ENCODE measurements at places on chromosomes 13 and 19.

- DNase-seq, result no peak
Measured at GRCh38 chr13:108621462-108621861, 7.9 kb upstream of the MYO16 start.

DNA sequence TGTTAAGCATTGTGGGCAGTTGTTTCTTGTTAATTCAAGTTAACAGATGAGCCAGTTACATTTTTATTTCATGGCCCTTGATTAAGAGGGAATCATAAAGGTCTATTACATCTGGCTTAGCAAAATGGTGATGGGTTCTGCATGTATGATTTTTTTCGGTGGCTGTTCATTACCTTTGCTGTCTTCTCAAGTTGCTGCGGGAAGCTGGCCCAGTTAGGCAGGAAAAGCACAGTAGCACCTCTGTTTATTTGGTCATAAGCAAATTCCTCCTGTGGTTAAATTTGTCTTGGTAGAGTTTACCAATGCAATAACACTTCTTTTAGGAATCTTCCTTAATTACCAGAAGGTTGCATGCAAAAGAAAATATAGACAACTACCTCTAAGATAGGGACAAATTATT is 104.5 kb downstream of the FRY start:
- no peak for DNase-seq

GRCh38 chr13:45852494-45852893 is 941 bp upstream of the SIAH3 start:
- no peak for DNase-seq

DNA sequence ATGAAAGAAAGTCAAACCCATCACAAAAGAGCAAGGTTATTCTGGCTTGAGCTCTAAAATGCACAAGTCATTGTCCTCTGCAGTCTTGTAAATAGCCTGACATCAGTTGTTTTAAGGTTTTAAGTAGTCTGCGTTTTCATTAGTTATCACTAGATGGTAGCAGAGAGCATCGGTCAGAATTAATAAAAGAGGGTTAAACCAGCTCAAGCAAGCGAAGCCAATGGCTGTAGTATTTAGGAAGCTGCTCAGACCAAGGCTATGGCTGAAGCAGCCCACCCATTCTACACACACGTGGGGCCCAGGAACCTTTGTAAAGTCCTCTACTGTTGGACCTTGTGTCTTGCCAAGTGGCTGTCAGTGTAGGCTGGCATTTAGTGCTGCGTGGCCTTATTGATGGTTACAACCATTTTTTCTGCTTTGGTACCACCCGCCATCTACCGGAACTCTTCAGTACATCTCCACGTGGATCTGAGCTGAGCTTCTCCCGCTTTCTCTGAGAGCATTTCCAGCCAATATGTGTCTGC is 13.3 kb upstream of the ZNF57 start:
- DNase-seq, result peak; percentile 21

- DNase-seq, result no peak
Measured at GRCh38 chr13:97573011-97573410, 139.0 kb downstream of the RAP2A start.

GRCh38 chr13:56850852-56851251 is 289.9 kb upstream of the PRR20A start:
- no peak for DNase-seq

DNA sequence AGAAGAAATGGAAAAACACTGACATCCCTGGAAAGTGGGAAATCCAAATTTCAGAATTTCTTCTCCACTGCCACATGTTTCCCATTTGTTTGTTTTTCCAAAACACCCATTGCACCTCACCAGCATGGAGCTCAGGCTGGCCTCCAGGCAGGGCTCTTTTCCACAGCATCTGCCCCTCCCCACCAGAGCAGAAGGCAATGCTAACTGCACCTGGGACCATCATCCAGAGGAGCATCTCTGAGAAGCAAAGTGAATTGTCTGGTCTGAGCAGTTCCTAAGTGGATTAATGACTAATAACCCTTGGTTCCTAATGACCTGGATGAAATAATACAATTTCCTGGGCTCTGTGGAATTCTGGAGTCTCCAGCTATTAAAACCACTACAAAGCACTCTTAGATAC is 8.8 kb upstream of the CYSLTR2 start:
- DNase-seq, result no peak

DNA sequence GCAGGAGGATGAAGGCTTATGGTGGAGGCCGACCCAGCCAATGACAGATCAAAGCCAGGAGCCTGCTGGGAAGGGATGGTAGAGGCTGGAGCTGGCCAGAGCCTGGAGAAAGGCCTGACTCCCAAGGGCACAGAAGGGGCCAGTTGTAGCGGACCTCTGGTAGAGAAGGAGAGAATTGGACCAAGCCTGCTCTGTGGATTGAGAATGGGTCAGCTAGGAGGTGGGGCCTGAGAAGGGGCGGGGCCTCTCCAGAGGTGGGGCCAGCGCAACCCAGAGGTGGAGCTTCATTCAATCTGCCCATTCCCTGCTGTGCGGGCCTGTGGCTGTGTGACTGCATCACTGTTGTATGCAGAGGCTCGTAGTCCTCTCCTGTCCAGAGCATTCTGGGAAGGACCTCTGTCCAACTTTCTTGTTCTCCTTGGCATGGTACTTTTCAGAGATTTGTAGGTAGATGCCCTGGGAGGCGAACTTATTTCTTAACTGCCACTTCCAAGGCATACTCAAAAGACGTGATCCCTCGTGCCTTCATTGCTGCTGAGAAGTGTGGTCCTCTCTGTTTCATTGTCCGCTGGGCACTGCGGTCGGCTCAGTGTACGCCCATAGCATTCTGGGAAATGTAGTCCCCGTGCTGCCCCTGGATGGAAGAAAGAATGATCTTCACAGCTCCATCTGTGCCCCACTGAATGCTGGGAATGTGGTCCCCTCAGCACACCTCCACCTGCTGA is 6.7 kb downstream of the GRIN2D start:
- no peak for DNase-seq

DNA sequence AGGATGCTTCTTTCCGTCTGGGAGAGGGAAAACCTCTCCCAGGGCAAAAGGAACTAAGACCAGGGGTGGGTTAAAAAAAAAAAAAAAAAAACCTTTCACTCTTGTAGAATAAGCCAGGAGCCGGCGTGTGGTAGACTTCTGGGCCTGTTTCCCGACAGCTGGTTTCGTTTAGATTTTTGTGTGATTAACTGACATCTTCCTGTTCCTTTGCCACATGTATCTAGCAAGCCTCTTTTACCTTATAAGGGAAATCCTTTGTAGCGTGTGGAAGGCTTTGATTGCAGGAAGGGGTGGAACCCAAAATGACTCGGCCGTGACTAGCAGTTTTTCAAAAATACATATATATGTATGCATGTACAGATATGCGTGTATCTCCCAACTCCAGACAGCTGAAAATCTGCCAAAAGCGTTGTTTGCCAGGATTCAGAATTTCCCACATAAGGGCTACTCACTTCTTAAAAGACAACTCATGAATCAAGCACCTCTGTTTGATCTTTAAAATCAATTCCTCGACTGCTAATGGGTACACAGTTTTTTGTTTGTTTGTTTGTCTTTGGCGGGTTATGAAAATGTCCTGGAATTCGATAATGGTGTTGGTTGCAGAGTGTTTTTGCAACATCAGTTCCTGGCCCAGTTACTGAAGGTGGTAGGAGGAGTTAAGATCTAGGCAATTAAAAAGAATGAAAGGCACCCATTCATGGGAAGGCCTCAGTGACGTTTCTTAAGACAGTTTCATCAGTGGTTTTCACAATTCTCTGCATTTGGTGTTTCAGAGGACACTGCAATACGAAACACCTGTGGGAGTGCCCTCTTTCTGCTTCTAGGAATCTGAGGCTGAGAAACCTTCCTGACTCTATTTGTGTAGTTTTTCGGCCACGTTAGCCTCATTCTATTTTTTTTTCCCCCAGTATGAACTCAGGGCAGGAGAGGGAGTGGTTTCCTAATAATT is 2.7 kb downstream of the TPM4 start:
- peak; percentile 31 for DNase-seq

GRCh38 chr13:113231306-113232207 is 22.1 kb downstream of the CUL4A start:
- DNase-seq, result no peak

GRCh38 chr13:99347911-99348451 is 40.8 kb upstream of the GPR183 start:
- no peak for DNase-seq

GRCh38 chr13:109401307-109401706 is 385.1 kb downstream of the IRS2 start:
- no peak for DNase-seq

DNA sequence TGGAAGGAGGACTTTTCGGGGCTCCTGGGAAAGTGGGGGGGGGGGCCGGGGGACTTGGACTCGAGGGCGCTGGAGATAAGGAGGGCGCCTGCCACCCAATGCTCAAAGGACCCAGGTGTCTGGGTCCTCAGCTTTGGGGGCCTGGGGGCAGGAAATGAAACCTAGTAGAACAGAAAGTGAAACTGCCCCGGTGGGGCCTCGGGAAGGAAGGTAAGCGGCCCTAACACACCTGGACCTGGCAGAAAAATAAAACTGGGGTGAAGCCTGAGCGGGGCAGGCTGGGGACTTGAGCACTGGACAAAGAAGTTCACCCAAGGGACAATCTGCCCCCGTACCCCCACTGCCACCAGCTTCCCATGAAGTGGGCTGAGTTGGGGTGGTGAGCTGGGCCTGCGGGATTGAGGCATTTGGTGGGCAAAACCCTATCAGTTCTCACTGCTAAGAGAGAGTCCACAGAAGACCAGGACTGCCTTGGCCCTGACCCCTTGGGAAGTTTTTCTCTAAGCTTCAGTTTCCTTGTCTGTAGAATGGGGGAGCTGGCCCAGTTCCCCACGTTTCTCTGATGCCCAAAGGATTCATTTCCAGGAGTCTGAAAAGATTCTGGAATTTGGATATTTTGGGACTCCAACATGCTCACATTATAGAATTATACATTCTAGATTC is 2.3 kb downstream of the PRKD2 start:
- no peak for DNase-seq

DNA sequence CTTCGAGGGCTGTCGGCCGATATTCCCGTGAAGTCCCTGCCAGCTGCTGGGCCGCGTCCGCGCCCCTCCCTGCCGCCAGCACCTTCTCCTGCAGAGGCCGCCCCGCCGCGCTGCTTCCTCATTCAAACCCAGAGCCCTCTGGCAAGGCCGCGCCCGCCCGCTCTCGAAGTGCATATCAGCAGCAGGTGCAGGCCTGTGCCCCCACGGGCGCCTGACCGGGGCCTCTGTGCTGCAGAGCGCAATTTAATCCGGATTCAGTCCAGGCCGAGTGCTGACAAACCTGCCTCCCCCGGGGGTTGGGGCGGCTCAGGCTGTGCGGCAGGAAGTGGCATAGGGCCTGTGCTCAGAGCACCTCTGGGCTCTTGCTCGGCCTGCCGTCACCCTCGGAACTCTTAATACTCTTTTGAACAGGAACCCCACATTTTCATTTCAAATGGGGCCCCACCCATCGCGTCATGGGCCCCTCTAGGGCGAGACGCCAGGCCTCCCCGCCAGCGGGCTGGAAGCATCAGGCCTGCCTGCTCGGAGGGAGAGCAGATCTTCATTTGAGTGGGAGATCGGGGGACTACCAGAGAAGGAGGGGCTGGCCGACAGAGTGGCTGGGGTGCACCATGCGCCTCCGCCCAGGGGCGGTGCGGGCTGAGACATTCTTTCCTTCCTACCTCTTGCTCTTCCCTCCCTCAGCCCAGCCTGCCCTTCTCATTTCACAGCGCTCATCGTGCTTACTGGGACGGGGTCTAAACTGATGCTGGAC is 125.7 kb downstream of the TNFRSF19 start:
- no peak for DNase-seq

DNA sequence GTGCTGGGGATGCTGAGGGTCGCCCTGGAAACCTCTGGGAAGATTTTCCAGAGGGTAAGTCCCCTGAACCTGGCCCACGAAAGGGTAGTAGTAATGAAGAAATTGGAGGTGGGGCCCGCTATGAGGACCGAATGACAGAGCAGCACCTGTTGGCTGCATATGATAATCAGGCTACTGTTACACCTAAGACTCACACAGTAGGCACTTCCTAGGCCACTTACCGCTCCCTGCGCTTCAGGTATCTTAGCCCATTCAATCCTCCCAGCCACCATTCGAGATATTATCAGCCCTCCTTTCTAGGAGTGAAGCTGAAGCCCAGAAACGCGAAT is 4.3 kb upstream of the LRFN3 start:
- no peak for DNase-seq

GRCh38 chr13:59689057-59689456 is 474.7 kb downstream of the DIAPH3 start:
- no peak for DNase-seq

- DNase-seq, result peak; percentile 18
Measured at GRCh38 chr13:106612688-106613087, 44.8 kb upstream of the ARGLU1 start.

DNA sequence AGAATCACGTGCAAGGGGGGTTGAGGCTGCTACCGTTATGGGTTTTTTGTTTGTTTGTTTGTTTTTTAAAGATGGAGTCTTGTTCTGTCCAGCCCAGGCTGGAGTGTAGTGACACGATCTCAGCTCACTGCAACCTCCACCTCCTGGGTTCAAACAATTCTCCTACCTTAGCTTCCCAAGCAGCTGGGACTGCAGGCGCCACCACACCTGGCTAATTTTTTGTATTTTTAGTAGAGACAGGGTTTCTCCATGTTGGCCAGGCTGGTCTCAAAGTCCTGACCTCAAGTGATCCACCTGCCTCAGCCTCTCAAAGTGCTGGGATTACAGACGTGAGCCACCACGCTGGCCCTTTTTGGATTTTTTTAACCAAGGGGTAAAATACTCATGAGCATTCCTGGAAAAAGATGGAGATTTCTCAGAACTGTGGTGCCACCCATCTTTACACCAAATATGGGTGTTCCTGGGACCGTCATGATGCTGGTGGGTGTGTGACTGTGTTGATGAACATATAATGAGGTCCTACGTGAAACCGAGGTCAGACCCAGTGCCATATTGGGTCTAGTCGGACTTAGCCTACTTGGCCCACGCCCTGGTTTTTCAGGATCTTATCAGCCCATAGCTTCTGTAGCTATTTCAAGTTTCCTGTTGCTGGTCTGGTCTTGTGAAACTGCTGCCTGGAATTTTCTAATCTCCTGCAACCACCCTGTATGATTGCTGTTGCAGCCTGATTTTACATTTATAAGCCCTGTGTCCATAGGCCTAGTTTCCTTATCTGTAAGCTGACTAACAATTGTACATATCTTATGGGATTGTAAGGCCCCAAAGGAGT is 6.2 kb downstream of the PPP1R15A start:
- DNase-seq, result no peak

DNA sequence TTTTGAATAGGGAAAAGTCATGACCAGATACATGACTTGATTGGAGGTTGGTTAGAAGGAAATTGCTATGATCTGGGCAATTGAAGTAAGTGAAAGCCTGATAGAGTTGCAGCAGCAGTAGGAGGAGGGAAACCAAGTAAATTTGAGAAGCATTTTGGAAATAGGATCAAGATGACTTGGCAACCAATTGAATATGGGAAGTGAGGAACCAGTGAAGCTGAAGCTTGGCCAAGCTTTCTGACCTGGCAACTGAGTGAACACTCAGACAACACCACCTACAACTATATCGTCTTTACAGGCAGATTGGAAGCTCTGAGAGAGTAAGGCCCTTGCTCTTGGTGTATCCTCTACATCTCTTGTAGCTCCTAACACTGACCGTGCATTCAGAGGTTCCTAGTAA is 16.2 kb upstream of the KATNAL1 start:
- no peak for DNase-seq

GRCh38 chr13:98487522-98487921 is 89.4 kb downstream of the STK24 start:
- DNase-seq, result no peak

- DNase-seq, result no peak
Measured at GRCh38 chr13:24868874-24869273, 104.9 kb downstream of the RNF17 start.

GRCh38 chr13:71459708-71460107 is 407.3 kb downstream of the DACH1 start:
- DNase-seq, result no peak

- peak; percentile 84 for DNase-seq
Measured at GRCh38 chr19:17778968-17779929, 15.7 kb upstream of the B3GNT3 start.
